ENCODE measurements at places on chromosomes 1 and 21.

DNA sequence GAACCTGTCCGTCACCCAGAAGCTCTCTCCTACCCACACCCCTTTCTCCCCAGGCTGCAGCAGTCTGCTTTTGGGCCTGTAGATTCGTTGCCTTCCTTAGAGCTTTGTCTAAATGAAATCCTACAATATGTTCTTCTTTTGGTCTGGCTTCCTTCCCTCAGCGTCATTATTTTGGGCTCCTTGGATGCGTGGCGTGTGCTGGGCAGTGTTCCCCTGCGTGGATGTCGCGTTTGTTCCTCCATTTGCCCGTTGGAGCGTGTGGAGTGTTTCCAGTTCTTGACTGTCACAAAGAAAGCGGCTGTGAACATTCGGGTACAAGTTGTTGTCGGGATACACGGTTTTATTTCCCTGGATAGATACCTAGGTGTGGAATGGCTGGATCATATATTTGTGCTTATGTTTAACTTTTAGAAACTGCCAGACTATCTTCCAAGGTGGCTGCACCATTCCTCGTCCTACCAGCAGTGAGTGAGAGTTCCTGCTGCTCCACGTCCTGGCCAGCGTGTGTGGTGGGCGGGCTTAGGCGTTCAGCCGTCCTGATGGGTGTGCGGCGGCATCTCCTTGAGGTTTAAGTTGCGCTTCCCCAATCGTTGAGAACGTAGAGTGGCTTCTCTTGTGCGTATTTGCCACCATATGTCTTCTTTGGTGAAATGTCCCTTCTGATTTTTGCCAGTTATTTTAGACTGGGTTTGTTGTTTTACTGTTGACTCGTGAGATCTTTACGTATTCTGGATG is 31.7 kb downstream of the SKI start:
- no peak for DNase-seq

DNA sequence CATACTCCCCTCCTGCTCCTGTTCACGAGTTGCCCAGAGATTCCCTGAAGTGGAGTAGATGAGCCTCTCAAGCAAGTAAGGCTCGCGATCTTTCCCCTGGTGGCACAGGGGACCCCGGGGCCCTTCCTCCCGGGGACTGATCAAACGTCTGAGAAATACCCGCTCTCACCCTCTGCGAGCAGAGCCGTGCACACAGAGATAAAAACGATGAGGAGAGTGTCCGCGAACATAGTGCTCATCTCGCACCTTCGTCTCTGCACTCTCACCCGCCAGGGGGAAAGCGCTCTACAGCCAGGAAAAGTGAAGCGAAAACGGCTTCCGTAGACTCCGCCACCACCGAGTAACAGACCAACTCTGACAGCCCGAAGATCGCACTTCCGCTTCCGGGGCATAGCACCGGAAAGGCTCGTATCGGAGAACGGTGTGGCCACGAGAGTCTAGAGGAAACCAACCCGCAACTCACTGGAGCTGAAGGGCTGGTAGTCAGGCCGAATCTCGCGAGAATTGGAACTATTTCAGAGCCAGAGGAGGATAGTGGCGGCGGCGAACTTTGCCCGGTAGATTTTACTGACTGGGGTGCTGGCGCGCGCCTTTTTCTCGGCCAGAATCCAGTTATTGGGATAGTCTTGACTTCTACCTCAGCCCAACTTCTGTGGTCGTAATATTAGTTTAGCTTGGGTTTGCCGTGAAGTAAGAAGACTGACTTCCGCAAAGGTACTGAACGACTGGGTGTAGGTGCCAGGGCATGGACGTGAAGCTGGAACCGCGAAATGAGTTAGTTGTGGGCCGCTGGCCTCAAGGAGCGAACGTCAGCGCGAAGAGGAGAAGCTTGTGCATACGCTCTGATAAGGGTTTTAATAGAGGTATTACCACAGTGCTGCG is at the start of gene TMCO1:
TSS of gene TMCO1 (minus strand) at position 356 of the 882 bp plus-strand sequence. CDS start at position 239, 117 bp downstream.
- peak; percentile 97 for DNase-seq

DNA sequence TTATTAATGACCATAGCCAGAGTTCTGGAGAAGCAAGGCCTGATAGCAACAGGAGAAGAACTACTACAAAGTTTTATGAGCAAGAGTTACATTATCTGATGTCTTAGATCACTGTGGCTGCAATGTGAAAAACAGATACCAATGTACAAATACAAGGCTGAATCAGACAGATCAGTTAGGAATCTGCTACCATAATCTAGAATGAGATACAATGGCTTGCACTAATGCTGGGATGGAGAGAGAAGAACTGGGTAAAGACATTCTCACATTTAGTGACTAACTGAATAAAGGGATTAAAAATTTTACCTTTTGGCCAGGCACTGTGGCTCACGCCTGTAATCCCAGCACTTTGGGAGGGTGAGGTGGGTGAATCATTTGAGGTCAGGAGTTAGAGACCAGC is 41.3 kb downstream of the ARID4B start:
- DNase-seq = no peak

GRCh38 chr1:72119491-72119890 is 162.8 kb downstream of the NEGR1 start:
- no peak for DNase-seq

GRCh38 chr21:35102488-35103371 is 53.6 kb upstream of the RUNX1 start:
- DNase-seq = no peak

DNA sequence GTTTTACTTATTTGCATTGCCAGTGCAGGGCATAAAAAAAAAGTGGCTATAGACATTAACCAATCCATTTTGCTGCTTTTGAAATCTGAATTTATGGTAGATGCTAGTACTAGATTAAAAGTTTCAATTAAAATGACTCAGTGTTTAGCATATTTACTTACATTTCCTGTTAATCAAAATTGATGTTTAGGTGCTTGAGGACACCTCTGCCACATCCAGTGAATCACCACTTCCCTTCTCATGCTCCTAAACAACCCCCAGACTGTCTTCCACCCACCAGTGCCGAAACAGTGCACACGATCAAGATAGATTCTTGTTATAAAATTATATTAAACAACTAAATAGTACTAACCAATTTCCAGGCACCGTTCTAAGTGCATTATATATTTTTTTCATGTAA is 32.7 kb downstream of the HSD17B7 start:
- no peak for DNase-seq

GRCh38 chr1:60672449-60672848 is 409.9 kb upstream of the NFIA start:
- no peak for DNase-seq

DNA sequence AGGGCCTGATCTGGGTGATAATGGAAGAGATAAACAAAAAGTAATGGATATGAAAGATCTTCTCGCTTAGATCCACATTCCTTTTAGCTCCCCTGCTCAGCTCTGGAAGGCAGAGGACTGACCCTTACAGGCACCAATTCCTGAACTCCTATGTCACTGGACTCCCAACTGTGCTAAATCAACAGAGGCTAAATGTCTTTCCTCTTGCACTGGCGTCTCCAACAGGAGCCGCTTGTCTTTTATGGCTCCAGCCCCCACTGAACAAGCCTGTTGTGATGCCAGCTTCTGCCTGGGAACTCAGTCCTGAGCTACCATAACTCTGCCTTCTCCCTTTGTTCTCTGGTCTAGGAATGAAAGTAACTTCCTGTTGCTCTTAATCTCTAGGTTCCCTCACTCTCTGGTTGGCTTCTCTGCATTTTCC is 142.1 kb upstream of the COL11A1 start:
- DNase-seq = no peak

- no peak for DNase-seq
These were observed 21.0 kb downstream of the RAD54L start for GRCh38 chr1:46268578-46268977.

DNA sequence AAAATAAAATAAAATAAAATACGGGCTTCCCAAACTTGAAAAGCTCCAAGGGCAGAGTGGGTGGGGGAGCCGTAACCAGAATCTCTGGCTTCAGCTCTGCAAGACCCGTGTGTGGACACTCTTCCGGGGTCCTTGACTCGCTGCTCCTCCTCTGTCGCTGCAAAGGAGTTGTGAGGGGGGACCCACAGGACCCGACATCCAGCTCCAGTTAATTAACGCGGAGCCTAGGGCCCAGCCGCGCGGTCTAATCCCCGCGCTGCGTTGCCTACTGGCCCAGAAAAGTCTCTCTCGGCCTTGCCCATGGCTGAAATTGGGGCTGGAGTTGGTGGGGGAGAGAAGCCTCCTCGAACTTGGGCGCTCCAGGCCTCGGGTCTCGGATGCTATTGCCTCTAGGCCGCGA is 1.8 kb downstream of the LMX1A start:
- no peak for DNase-seq

DNA sequence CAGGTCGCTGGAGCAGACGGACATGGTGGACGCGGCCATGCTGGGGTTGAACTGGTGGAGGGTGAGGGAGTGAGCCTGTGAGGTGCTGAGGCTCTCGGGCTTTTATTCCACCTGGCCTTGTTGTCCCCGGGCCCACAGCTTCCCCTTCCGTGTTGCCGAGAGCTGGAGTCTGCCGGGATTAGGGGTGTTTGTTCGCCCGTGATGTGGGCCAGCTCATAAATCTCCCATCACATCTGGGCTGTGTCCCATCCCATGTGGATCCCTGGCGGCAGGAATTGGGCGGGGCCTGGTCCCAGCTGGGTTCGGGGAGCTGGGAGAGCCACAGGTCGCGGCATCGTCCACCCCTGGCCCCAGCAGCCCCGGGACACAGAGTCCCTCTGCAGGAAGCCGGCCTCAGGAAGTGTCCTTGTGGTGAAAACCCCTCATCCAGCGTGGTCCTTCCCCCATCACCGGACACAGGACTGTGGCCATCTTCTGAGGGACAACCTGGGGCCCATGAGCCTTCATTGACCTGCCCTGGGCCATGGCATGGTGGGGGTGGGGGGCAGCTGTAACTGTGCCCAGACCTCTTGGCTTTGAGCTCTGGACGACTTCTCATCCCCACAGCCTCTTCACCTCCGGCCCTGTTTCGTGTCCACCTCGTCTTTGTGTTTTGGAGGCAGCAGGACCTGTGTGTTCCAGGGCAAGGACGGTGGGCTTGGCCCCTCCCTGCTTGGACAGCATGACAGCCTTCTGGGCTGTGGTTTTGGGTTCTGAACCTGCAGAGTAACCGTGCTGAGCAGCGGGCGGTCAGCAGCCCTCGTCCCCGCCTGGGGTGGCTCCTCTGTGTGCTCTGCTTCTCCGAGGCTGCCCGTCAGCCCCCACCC is at the start of gene KRTAP10-6:
TSS of gene KRTAP10-6 (minus strand) at position 60 of the 866 bp plus-strand sequence. CDS start at position 39, 21 bp downstream.
- DNase-seq = no peak

- no peak for DNase-seq
These were observed 5.9 kb downstream of the SMG7 start for GRCh38 chr1:183477986-183478781.

DNA sequence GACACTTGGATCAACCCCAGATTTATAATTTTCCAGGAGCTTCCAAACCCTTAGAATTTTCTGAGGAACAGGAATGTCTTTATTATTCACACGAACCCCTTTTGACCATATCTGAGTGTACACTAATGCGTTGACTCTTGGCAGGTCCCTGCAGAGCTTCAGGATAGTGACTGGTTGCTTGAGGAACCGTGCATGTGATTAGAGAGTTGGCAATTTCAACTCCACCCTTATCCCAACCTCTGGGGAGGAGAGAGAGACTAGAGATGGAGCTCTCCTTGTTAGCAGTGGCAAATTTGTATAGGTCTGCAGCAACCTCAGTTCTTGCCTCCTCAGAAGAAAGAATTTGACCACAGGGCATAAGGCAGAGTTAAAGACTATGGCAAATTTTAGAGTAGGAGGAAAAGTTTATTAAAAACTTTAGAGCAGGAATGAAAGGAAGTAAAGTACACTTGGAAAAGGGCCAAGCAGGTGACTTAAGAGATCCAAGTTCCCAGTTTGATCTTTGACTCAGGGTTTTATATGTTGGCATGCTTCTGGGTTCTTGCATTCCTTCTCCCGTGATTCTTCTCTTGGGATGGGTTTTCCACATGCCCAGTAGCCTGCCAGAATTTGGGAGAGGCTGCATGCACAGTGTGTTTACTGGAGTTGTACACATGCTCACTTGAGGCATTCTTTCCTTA is 93.8 kb upstream of the ETV3 start:
- DNase-seq = no peak

- no peak for DNase-seq
These were observed 357.9 kb upstream of the USP24 start for GRCh38 chr1:55572878-55573734.

- no peak for DNase-seq
These were observed 166.2 kb upstream of the PLXNA2 start for GRCh38 chr1:208410409-208410808.

DNA sequence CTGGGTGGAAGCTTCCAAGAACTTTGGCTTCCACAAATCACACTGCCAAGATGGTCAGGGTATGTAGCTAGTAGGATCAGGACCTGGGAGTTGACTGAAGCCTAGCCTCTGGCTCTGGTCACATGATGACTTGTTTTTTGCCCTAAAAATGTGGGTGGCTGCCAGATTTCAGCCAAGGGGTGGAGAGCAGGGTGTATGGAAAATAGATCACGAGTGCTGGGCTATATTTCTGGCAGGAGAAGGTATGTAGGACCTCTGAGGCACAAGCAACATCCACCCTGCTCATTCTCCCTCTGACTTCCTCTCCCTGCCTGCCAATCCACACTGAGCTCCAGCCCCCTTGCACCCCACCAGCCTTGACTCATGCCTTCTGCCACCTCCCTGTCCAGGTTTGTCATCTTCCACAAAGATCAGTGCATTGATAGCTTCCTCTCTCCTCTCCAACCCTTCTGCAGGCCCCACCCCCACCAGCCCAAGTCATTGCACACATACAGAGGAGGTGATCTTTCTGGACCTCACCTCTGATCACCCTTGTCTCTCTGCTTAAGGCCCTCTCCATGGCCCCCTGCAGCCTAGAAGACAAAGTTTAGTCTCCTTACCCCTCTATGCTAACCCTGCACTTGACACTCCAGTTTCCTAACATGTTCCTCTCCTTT is 8.3 kb upstream of the CYP4B1 start:
- DNase-seq = no peak

GRCh38 chr1:202199040-202199889 is 5.7 kb downstream of the LGR6 start:
- DNase-seq = no peak

- no peak for DNase-seq
These were observed 86.7 kb upstream of the PALMD start for GRCh38 chr1:99559166-99559565.

- no peak for DNase-seq
These were observed 37.1 kb downstream of the INAVA start for GRCh38 chr1:200931776-200932175.

DNA sequence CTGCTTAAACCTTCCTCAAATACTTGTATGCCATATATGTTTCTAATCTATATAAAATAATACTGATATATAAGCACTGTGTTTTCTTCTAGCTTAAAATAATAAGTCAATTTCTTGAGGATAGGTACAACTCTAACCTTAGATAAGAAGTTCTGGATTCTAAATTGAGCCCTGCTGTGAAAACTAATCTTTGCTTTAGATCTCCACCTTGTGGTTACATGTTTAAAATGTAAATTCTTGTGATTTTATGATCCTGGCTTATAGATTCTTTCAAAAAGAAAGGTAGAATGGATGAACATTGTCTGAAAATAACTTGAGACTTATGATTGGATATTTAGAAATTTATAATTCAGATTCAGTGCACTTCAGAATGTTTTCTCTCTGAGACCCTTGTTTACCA is 38.9 kb upstream of the HMCN1 start:
- DNase-seq = no peak
